ENCODE measurements at places on chromosomes 7 and 10. TPM values are rescaled to one million over a fixed set of nuclear protein-coding genes. Genes with fewer than 3 reads are reported as not detected.

PPP1R3C gene
- total RNA-seq = 61.7 TPM

TNS3 gene
- total RNA-seq = 64.3 TPM

RARRES2 gene
- total RNA-seq = not detected

EPHA1 gene
- not detected for total RNA-seq
